Stimulated activated CD4-positive, alpha-beta T cell treated with anti-CD3 and anti-CD28 coated beads, Interleukin-1b, Interleukin-23, amount 100 ng/mL, for 1 hour (primary cell): ENCODE measurements at places on chromosomes 2 and 18.

- no peak for DNase-seq
These were observed 12.0 kb downstream of the RUFY4 start for GRCh38 chr2:218081063-218081462.

DNA sequence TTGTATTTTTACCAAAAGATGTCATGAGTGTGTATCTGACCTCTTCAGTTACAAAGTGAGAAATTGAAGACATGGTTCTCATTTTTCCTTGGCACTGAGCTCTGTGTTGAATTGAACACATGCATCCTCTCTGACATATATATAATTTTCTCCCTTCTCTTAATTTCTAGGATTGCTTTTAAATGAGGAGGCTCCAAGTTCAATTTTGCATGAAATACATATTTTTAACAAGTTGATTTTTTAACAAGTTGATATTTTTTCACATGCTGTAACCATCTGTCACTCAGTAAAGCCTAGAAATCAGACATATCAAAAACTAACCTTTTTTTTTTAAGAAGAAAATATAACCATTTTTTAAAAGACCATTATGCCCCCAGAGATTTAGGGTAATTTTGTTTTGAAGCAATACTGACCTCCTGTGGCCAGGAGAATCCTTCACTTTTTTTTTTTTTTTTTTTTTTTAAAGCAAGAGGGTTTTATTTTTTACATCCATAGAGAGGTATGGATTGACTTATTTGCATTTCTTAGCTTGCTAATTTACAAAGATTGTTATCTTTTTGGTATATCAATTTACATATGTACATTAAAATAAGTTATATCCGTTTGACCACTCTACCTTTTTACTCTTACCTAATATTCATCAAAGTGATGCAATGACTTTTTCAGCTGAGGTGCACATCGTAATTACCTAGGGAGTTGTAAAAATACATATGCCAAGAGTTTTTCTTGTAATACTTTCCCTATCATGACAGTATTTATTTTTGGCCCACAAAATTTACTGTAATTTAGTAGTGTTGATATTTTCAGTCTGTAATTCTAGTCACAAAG is 161.8 kb downstream of the SOCS6 start:
- DNase-seq, result no peak

GRCh38 chr2:159506202-159506601 is 110.1 kb downstream of the BAZ2B start:
- DNase-seq, result no peak

- DNase-seq, result no peak
These were observed 18.5 kb downstream of the PMAIP1 start for GRCh38 chr18:59918320-59918755.

DNA sequence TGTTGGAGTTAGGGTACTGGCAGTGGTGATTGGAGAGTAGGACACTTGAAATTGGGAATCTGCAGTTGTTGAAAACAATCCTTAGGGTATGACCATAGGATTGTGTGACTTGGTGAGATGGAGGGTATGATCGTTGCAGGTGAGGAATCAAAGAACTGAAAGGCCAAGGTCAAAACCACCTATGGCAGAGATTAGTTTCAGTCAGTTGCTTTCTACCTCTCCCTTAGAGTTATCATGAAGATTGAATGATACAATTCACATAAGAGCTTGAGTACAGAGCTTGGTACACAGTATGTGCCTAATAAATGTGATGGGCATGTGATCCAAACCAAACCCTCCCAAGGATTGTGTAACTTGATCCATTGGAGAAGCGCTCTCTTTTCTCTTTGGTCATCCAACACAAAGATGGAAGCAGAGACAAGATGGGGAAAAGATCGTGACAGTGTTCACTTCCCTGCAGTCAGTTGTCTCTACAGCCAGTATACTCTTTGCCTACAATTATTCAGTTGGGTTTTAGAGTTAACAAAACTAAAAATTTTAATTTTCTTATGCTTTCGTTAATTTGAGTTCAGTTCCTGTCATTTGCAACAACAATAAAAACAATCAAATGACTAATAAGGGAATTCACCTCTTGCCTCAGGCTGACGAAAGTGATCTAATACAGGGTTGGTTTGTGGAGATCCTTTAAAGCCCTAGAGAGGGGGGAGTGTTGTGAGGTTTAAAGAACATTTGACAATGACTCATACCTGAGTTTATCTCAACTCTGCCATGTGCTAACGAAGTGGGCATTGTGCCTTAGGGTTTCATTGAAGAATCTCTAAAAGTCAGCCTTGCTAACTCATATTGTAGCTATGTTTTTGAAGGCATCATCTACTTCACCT is 14.8 kb upstream of the SMAD2 start:
- DNase-seq, result no peak

GRCh38 chr2:112709703-112710102 is 11.1 kb upstream of the NT5DC4 start:
- no peak for DNase-seq

DNA sequence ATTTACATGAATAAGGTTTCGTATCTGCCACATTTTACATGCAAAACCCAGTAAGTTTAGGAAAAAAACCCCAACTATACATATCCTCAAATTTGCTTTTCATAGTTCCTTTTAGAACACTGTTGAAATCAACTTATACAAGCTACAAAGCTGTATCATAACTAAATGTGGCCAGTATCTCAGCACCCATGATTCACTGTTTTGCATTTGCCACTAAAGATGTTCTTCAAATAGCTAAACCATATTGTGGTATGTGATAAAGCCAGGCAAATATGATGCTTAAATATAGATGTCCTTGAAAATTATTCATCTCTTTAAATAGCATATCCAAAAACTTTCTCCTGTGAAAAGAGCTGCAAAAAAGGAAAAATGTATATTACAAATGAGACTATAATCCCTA is 29.9 kb downstream of the ROCK2 start:
- DNase-seq, result no peak

DNA sequence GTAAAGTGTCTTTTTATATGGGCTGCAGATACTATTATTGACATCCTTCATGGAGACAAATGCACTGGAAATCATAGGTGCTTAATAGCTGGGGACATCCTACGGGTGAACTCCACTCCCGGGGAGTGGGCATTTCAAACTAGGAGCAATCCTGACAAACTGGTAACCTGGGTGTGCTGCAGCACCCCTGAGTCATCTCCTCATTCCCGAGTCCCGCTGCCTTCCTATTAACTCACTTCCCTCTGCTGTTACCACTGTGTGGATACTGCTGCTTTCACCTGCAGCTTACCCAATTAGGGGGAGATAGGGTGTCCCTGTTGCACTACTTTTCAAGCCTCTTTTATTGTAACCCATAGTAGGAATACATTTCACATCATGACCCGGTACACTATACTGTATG is 134.2 kb downstream of the RAPGEF4 start:
- DNase-seq, result no peak

DNA sequence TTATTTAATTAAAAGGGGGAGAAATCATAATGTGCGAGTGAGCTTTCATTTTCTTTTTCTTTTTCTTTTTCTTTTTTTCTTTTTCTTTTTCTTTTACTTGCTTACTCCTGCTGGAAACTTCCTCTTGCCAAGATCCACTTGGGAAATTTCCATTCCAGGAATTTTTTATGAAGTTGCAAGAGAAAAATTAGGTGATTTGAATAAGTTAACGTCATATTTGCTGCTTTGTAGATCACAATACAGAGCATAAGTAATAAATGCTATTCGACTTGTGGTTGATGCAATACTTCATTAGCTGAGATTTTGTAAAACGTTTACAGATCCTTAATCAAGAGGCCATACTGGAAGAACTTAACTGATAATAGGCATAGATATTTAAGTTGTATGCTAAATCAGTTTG is 354.7 kb upstream of the SMIM21 start:
- DNase-seq, result no peak

- no peak for DNase-seq
These were observed 167.3 kb upstream of the ALKAL2 start for GRCh38 chr2:455015-455705.

GRCh38 chr2:212078103-212078502 is 460.5 kb downstream of the ERBB4 start:
- DNase-seq, result no peak

- DNase-seq, result no peak
These were observed 84.1 kb downstream of the SMIM21 start for GRCh38 chr18:75343389-75343788.

DNA sequence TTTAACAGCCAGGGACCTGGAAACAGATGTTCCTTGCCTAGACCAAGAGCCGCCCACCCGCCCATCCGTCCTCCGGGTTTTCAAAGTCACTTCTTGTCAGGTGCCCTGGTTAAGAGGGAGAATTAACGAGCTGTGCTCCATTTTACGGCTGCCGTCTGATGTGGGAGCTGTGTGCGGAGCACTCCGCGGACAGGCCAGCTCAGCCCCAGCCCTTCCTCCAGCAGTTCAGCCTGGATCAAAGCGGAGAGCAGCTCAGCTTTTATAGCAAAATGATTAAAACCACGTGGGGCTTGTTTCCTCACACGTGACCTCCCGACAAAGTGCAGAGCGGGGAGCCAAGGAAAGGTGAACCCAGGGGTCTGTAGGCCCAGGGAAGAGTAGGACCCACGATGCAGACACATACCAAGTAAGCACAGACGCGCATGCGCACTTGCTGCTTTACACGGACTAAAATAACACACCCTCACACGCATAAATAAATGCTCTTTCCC is 46.1 kb upstream of the PKDCC start:
- no peak for DNase-seq

GRCh38 chr2:129765326-129765677 is 214.2 kb upstream of the RAB6C start:
- no peak for DNase-seq

GRCh38 chr2:201807452-201807999 is 1.2 kb downstream of the CDK15 start:
- DNase-seq, result no peak

- DNase-seq, result no peak
These were observed 796 bp upstream of the DYSF start for GRCh38 chr2:71452565-71452964.

- no peak for DNase-seq
These were observed 183.4 kb upstream of the RASGRP3 start for GRCh38 chr2:33292981-33293595.

GRCh38 chr2:193743089-193743488 is 1548.4 kb upstream of the TMEFF2 start:
- DNase-seq, result no peak

DNA sequence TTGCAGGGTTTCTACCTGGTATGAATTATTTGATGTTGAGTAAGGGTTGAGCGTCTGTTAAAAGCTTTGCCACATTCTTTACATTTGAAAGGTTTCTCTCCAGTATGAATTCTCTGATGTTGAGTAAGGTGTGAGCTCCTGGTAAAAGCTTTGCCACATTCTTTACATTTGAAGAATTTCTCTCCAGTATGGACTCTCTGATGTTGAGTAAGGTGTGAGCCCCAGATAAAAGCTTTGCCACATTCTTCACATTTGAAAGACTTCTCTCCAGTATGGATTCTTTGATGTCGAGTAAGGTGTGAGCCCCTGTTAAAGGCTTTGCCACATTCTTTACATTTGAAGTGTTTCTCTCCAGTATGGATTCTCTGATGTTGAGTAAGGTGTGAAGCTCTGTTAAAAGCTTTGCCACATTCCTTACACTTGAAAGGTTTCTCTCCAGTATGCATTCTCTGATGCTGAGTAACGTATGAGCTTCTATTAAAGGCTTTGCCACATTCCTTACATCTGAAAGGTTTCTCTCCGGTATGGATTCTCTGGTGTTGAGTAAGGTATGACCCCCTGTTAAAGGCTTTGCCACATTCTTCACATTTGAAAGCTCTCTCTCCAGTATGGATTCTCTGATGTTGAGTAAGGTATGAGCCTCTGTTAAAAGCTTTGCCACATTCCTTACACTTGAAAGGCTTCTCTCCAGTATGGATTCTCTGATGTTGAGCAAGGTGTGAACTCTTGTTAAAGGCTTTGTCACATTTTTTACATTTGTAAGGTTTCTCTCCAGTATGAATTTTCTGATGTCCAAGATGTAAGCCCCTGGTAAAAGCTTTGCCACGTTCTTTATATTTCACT is 27.1 kb downstream of the ZNF519 start:
- DNase-seq, result no peak

GRCh38 chr2:210230518-210230917 is 5.3 kb upstream of the ACADL start:
- DNase-seq, result no peak

DNA sequence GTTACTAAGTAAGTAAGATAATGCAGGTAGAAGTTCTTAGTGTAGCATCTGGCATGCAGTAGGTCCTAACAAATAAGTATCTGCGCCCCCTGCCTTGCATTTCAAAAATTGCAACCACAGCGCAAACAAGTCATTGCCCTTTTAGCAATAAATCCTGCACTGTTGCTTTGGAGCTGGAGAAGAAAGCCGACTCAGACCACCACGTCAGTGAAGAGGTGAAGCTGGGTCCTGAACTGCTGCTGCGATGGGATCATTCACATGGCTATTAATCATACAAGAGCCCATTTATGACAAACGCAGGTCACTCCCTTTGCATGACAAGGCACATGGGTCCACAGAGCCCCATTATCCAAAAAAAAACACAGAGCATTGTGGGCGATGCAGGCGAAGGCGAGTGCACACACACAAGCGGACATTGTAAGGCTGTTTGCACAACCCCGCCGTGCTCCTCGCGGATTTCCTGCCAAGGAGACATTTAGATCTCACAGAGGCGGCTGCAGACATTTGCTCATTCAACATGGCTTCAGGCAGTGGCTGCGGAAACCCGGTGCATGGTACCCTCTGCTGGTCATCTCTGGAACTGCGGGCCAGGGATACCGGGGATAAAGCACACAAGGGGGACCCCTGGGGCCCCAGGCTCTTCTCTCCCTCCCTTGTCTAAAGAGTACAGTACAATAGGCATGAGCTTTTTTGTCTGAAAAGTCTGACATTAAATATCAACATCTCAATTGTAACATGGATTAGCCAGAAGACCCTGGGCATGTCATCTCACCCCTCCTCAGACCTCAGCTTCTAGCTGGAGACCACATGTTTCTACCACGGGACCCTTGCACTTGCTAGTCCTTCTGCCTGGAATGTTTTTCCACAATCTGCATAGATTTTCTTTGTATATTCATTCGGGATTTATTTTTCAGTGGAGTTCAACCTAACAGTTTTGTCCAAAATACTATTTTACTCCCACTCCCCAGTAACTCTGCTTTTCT is 56.7 kb downstream of the CYRIA start:
- peak; percentile 87 for DNase-seq
